Activated CD4-positive, alpha-beta memory T cell treated with anti-CD3 and anti-CD28 coated beads, Interleukin-2, amount 10 ng/mL, durations not matched to agents 7 days and 5 days (primary cell): ENCODE measurements at places on chromosomes 1 and 21. TPM values are rescaled to one million over a fixed set of nuclear protein-coding genes. Genes with fewer than 3 reads are reported as not detected.

The LAMC2 gene
- total RNA-seq = not detected

The DENND2D gene
- total RNA-seq = 210 TPM

The COL6A2 gene
- total RNA-seq = 1.1 TPM

The AHDC1 gene
- 16.9 TPM for total RNA-seq

The PLXNA2 gene
- total RNA-seq = 0.43 TPM

The TMEM269 gene
- total RNA-seq = not detected

The DOCK7 gene
- 13.5 TPM for total RNA-seq

- H3K27ac ChIP-seq = peak overlapping the region; percentile 18
- peaks cover 42% of the 10 kb centered on the region for H3K36me3 ChIP-seq
- H3K4me1 ChIP-seq = peaks cover 38% of the 10 kb centered on the region
- no peak for DNase-seq
Observed at GRCh38 chr1:167676916-167677848, 44.6 kb upstream of the MPZL1 start.

GRCh38 chr1:214331827-214332423 is 51.0 kb downstream of the SMYD2 start:
- H3K4me1 ChIP-seq = peaks cover 18% of the 10 kb centered on the region
- peaks cover 6% of the 10 kb centered on the region for H3K36me3 ChIP-seq
- no peaks in the 10 kb centered on the region for H3K27me3 ChIP-seq
- no peak overlapping the region for H3K27ac ChIP-seq
- DNase-seq = peak; percentile 60

DNA sequence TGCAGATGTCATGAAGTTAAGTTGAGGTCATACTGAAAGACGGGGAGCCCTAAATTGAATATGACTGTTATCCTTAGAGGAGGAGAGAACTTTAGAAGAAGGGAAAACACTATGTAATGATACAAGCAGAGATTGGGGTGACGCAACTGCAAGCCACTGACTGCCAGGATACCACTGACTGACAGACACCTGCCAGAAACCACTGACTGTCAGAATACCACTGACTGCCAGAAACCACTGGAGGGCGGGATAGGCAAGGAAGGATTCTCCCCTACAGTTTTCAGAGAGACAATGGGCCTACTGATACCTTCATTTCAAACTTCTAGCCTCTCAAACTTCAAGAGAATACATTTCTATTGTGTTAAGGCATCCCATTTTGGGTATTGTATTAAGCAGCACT is 388.7 kb downstream of the USH2A start:
- no peaks in the 10 kb centered on the region for H3K36me3 ChIP-seq
- H3K4me3 ChIP-seq = no peak overlapping the region
- H3K4me1 ChIP-seq = no peaks in the 10 kb centered on the region
- no peak for DNase-seq
- H3K27me3 ChIP-seq = no peaks in the 10 kb centered on the region

- no peak overlapping the region for H3K4me3 ChIP-seq
- H3K36me3 ChIP-seq = no peaks in the 10 kb centered on the region
- no peak for DNase-seq
- no peak overlapping the region for H3K27ac ChIP-seq
- no peaks in the 10 kb centered on the region for H3K4me1 ChIP-seq
- H3K27me3 ChIP-seq = no peaks in the 10 kb centered on the region
Observed at GRCh38 chr21:16330908-16331268, 601.1 kb downstream of the USP25 start.

DNA sequence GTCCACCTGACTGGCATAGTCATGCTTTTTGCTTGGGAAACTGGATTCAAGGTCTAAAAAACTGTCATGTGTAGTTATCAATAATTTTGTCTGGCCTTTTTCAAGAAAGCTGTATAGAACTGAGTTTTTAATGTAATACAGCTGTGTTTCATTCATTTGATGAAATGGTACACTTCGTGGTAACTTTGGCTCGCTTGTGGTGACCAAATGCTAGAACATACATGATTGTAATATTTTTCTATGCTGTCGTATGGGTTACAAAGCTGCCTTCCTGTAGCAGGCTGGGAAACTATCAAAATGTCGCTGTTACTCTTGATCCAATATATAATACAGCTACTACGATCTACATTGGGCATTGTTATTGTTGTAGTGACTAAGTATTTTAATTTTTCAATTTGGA is 2.1 kb downstream of the LRRC42 start:
- no peak overlapping the region for H3K27ac ChIP-seq
- H3K4me1 ChIP-seq = peaks cover 40% of the 10 kb centered on the region
- peak overlapping the region; percentile 3 for H3K4me3 ChIP-seq
- H3K27me3 ChIP-seq = no peaks in the 10 kb centered on the region
- peaks cover 21% of the 10 kb centered on the region for H3K36me3 ChIP-seq

DNA sequence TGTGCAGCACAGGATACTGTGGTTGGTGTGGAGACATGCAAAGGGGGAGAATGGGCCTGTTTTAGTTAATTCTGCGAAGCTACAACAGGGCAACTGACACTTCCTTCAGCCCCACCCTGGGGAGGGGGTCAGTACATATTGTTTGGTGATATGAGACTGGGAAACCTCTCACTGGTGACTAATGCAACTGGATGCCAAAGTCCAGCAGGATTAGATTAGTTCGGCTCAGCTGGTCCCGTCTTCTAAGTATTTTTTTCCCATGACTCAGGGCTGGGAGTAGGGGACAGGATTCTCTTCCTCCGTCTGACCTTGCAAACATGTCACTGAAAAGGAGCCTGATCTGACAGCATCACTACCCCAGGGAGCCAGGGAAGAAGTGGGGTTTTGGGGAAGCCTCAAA is 43.0 kb downstream of the PLXNA2 start:
- no peak for DNase-seq
- H3K27ac ChIP-seq = no peak overlapping the region
- H3K27me3 ChIP-seq = no peaks in the 10 kb centered on the region
- H3K4me3 ChIP-seq = no peak overlapping the region
- no peaks in the 10 kb centered on the region for H3K36me3 ChIP-seq

DNA sequence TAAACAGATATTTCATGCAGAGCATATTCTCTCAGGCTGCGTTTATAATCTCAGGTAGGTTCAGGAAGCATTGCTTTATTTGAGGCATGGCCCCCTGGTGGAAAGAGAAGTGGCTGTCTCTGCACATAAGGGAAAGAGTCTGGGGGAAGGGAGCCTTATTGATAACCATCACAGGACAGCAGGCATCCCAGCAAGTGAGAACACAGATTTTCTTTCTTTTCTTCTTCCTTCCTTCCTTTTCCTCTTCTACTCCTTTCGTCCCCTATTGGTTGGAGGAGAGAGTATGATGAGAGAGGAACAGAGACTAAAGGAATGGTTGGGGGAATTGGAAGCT is 21.9 kb downstream of the TSNAX start:
- no peak overlapping the region for H3K27ac ChIP-seq
- H3K36me3 ChIP-seq = peaks cover 30% of the 10 kb centered on the region
- H3K27me3 ChIP-seq = no peaks in the 10 kb centered on the region
- no peak overlapping the region for H3K4me3 ChIP-seq

- H3K36me3 ChIP-seq = no peaks in the 10 kb centered on the region
- H3K27me3 ChIP-seq = peaks cover 22% of the 10 kb centered on the region
- no peak for DNase-seq
- H3K27ac ChIP-seq = no peak overlapping the region
- H3K4me1 ChIP-seq = no peaks in the 10 kb centered on the region
Observed at GRCh38 chr1:29356663-29357062, 120.3 kb downstream of the PTPRU start.

- H3K27me3 ChIP-seq = no peaks in the 10 kb centered on the region
- H3K4me1 ChIP-seq = no peaks in the 10 kb centered on the region
- no peak overlapping the region for H3K27ac ChIP-seq
- DNase-seq = no peak
Observed at GRCh38 chr21:40633048-40633447, 213.9 kb downstream of the DSCAM start.

DNA sequence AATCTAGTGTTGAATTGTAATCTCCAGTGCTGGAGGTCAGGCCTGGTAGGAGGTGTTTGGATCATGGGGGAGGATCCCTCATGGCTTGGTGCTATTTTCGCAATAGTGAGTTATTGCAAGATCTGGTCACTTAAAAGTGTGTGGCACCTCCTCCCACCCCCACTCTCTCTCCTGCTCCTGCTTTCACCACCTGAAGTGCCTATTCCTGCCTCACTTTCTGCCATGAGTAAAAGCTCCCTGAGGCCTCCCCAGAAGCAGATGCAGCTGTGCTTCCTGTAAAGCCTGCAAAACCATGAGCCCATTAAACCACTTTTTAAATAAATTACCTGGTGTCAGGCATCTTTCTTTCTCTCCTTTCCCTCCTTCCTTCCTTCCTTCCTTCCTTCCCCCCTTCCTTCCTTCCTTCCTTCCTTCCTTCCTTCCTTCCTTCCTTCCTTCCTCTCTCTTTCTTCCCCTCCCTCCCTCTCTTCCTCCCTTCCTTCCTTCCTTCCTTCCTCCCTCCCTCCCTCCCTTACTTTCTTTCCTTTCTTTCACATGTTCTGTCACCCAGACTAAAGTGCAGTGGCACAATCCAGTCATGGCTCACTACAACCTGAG is 172.4 kb downstream of the C1orf21 start:
- no peak overlapping the region for H3K4me3 ChIP-seq
- DNase-seq = no peak
- no peak overlapping the region for H3K27ac ChIP-seq
- H3K27me3 ChIP-seq = peaks cover 7% of the 10 kb centered on the region

GRCh38 chr1:88441022-88441421 is 243.1 kb upstream of the PKN2 start:
- H3K36me3 ChIP-seq = no peaks in the 10 kb centered on the region
- no peak overlapping the region for H3K4me3 ChIP-seq

DNA sequence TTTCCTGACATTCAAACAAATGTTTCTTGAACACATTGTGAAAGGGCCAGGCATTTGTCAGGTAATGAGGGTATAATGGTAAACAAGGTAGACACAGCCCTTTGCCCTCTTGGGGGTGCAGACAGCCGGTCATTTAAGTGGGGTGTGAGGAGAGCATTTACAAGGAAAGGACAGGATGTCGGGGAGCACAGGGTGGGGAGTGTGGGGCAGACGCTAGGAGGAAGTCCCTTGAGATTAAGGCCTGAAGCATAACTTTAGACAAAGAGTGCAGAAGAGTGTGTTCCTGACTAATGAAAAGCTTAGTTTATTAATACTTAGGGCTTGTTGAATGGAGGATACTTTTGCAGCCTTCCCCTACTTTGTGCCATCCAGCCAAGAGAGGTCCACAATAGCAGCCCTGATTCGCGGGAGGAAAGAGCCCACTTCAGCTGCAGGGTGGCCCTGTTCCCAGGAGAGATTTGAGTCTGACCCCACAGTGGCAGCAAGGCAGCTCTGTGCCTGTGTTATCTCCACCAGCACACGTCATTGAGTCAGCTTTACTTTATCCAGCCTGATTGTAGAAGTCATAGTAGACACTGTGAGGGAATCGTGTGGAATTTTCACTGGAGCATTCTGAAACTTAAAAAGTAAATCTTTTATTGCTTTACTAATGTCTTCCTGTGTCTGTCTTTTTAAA is 35.1 kb downstream of the MPZL1 start:
- H3K27me3 ChIP-seq = no peaks in the 10 kb centered on the region
- no peak for DNase-seq
- H3K4me3 ChIP-seq = no peak overlapping the region

DNA sequence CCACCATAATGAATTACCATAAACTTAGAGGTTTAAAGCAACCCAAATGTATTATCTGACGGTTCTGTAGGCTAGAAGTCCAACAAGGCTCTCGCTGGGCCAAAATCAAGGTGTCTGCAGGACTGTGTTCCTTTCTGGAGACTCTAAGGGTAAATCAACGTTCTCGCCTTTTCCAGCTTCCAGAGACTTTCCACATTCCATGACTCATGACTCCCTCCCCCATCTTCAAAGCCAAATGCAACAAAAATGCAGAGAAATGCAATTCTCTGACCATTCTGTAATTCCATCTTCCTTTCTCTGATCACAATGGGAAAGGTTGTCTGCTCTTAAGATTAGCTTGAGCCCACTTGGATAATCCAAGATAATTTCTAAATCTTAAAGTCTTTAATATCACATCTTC is 287.1 kb downstream of the LTN1 start:
- H3K4me3 ChIP-seq = no peak overlapping the region
- DNase-seq = no peak
- H3K27ac ChIP-seq = no peak overlapping the region

DNA sequence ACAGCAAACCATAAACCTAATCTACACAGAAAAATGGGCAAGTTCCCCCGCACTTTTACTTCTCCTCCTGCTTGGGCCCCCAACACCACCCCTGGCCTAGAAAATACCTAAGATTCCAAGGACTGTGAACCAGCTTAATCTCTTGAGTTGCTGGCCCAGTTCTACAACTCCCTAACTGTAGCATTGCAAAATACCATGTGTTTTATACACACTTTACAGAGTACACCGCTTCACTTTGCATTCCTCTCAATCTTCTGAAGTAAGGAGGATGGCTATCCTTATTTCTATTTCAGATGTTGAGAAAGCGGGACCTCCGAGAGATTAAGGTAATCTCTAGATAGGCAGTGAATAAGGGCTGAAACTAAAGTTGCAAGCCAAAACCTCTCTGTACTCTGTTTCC is 408.3 kb upstream of the NR5A2 start:
- no peak overlapping the region for H3K4me3 ChIP-seq
- no peaks in the 10 kb centered on the region for H3K27me3 ChIP-seq
- no peaks in the 10 kb centered on the region for H3K4me1 ChIP-seq
- DNase-seq = no peak
- H3K36me3 ChIP-seq = no peaks in the 10 kb centered on the region

DNA sequence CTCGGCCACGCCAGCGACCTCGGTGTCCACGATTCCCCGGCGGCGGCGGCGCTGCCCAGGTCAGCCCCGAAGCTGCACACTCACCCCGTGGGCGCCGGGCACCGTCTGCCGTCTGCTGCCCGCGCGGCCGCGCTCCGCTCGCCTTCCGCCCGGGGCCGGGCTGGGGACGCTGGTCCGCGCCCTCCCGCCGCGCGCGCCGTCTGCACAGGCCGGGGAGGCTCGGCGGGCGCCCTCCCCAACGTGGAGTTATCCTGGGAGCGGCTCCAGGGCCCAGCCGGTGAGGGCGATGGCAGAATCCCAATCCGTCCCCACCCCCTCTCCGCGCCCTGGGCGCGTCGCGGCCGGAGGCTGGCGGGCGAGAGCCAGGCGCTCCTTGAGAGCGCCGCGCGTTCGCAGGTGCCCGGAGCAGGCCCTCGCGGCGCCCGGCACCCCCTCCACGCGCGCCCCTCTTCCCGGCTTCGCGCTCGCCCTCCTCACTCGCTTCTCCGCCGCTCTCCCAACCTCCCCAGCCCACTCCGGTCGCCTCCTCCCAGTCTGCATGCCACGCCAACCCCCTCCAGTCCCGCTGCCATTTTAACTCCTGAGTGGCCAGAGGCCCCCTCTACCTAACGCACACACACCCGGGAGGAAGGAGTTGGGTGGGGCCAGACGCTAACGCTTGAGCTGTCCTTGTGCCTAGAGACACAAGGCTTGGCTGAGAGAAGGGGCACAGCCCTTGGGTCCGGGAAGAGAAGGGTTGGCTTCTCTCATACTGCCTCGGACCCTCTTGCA is at the start of gene LRRN2:
LRRN2 (minus strand) TSS at position 503 of the 771 bp plus-strand sequence. CDS start 65,746 bp downstream, outside the sequence.
- H3K27me3 ChIP-seq = peaks cover 54% of the 10 kb centered on the region
- H3K36me3 ChIP-seq = no peaks in the 10 kb centered on the region
- peaks cover 11% of the 10 kb centered on the region for H3K4me1 ChIP-seq
- DNase-seq = no peak

GRCh38 chr1:15224974-15225373 is 22.0 kb upstream of the FHAD1 start:
- no peak overlapping the region for H3K27ac ChIP-seq
- no peak overlapping the region for H3K4me3 ChIP-seq
- no peak for DNase-seq
- H3K36me3 ChIP-seq = no peaks in the 10 kb centered on the region
